ENCODE measurements at places on chromosomes 1 and 21.

DNA sequence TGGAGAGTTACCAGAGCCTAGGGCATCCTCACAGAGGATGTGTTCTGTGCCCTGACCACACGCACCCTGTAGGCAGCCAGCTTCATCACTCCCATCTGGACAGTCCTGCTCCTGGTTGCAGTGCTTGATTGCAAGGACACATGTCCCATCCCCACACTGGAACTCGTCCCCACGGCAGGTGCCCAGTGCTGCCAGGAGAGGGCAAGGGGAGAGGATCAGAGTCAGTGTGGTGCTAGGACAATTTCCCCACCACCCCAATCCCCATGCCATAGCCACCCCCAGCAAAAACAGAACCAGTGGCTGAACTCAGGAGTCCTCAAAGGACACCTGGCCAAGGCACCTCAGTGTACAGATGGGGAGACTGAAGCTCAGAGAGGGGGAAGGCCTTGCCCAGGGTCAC lies 37.2 kb upstream of the MAGOH start:
- no peak for DNase-seq

DNA sequence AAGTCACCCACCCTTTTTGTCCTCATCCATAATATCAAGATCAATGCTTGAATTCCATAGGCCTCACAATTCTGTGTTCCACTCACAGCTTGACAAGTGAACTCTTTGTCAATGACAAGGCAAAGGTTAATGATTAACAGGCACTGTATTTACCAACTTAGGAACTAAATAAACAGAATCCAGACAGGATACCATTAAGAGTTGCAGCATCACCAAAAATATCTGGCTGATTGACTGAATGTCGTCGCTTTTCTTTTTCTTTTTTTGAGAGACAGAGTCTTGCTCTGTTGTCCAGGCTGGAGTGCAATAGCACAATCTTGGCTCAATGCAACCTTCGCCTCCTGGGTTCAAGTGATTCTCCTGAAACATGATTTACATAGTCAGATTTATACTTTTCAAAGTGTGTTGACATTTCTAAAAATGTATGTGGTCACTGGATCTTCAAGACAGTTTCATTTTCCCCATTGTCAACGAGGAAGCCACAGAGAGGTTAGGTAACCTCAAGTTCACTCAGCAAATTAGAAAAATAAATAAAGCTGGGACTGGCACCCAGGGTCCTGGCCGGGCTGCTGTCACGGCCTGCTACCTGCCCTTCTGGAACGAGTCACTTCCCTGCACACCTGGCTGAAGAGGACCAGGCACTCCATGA lies 81.0 kb downstream of the PDE9A start:
- peak; percentile 39 for DNase-seq

DNA sequence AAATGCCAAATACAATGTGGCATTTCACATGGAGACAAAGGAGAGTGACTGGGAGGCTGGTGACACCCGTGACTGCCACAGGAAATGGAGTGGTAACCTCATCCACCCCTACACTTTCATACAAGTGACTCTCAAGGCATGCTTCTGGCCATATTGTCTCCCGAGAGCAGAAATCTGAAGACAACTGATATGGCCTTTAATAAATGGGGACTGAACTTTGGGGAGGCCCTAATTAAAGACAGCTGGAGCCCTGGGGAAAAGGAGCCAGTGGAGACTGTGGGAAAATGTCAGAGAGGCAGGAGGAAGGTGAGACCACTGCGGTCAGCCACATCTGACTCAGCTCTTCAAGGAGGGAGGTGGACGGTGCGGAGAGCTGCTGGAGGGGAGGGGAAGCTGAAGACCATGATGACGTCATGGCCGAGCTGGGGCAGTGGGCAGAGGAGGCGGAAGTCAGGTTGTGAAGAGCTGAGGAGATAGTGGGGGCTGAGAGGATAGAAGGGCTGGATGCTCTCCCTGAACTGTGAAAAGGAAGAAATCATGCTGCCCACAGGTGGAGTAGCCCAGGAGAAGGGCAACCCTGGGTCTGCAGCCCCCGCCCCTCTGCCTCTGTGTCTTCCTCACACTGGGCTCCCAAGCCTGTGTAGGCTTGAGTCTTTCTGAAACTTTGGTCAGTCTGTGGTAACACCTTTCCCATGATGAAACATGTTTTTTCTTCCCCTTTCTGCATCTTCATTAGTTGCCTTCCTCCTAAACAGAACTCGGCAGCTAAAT lies 14.0 kb upstream of the NCF2 start:
- peak; percentile 53 for DNase-seq

- DNase-seq = no peak
Observed at GRCh38 chr1:221944247-221944870, 202.5 kb upstream of the DUSP10 start.

DNA sequence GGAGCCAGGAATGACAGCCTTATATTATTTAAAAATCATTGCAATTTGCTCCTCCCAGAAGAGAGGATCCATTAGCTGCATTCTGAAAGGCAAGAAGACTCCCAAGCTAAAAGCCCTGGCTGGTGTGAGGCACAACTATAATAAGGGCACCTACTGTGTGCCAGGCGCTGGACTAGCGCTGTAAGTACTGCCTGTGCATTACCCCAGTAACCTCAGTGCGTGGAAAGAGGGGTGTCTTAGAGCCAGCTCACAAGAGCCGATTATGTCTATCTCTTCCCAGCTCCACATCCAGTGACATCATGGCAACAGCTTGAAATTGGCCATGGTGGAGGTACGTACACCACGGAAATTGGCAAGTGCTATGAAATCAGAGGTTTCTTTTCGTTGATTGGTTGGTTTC lies 141.7 kb upstream of the IRF2BP2 start:
- DNase-seq = no peak

DNA sequence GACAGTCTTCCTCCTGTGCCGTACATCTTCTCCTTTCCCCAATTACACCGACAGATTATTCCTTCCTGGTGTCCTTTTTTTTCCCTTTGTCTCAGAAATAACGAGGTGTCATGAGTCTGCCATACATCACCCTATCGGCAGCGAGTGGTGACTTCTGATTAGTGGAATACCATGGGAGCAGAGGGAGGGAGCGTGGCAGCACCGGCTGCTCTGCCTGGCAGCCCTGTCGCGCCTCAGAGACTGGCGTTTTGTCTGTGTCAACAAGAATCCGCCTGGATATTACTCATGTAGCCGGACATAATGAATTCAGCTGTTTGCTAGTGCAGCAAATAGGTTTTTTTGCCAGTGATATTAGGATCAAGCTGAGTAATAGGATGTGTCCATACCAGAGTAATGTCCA lies 51.8 kb downstream of the UTP25 start:
- peak; percentile 91 for DNase-seq

DNA sequence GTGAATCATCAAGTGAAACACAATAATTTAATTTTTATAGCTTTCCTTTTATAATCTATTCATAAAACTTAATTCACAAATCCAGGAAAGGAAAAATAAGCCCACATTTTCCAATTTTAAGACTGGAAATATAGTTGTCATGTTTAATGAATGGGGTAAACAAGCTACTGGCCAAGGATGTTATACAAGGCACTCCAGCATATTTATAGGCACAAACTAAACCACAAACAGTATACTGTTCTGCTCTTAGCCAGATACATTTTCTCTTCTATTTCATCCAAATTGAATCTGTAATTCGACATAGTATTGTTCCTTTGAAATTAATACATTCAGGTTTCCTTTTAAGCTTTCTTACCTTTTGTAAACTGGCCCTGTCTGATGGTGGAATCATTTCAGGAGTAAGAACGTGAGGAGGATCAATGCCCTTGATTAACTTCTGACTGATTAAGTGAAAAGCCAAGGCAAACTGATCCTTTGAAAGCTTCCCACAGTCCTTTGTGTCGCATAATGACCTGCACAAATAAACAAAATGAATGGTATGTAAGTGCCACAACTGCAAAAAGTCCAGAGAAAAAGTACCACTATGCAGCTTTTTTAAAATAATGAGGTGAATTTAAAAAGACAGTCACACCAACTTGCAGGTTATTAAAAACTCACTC lies 74.4 kb downstream of the EPS15 start:
- DNase-seq = no peak

DNA sequence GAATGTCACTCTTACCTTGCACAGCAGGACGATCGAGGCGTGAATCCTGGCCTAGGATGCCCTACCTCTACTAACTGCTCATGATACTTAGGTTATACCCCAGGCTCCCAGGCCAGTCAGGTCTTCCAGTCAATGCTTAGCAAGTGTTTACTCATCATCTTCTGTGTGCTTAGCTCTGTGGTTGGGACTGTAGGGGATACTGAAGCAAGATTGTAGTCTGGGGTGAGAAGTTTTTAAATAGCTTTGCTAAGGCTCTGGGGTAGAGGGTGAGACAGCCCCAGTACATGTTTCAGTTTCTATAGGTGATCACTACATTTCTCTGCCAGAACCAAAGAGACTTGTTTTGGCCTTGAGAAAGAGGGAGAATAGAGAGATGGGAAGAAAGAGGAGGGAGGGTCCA lies 250.8 kb upstream of the KIAA0040 start:
- no peak for DNase-seq

GRCh38 chr1:41226815-41227434 lies 15.2 kb downstream of the SCMH1 start:
- no peak for DNase-seq

GRCh38 chr1:184035719-184036516 lies 1.6 kb downstream of the COLGALT2 start:
- peak; percentile 2 for DNase-seq

GRCh38 chr1:62612770-62613169 lies 15.4 kb downstream of the ANGPTL3 start:
- no peak for DNase-seq

DNA sequence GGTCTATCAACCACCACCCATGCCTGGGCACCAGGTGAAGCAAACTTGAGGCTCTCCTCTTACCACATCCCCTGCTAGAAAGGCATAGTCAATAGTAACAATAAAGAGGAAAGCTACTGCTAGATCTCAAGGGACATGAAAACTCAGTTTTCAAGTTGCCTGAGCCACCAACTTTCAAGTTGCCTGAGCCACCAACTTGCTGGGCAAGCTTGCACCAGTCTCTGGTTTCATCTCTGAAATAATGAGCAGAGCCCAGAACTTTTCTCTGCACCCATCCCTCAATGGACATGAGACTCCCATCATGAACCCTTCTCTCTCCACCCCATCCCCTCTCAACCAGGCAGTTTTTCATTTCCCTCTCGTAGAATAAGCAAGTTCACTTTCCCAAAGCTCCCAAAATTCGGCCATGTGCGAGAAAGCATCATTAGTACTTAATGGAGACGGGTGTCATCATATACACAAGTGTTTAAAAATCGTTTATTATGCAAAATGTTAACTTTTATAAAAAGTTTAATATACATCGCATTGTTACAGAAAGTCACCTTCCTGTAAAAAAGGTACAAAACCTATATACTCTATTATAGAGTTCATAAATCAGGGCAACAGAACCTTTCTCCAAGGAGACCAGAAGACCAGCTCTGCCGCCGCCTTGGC lies 1.7 kb downstream of the ID3 start:
- DNase-seq = peak; percentile 9

DNA sequence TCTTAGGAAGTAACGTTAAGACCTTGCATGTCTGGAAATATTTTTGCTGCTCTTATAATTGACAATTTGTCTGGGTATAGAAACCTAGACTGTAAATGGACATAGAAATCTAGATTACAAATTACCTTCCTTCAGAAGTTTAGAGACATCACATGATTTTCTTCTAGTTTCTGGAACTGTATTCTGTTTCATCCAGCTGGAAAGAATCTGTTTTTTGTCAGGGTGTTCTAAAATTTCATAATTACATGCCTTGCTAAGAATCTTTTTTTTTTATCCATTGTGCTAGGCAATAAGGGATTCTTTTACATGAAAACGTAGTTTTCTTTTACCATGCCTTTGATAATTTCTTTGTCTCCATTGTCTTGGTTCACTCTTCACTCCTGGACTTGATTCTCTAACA lies 20.7 kb upstream of the S100A7 start:
- no peak for DNase-seq

DNA sequence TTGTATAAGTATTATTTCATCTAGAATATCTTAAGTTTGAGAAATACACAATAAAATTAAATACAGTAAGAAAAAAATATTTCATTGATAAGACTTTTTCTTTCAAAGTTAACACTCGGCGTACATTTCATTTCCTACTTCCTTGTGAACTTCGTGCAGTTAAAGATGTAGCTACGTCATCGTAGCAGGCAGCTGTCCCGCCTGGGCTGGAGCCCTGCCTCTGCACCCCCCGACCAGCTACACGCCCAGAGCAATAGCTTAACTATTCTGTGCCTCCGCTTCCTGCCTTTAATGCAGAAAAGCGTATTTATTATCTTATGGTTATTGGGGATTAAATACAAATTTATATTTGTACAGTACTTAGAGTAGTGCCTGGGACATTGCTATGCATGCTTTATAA lies 53.5 kb downstream of the CLSTN1 start:
- no peak for DNase-seq

DNA sequence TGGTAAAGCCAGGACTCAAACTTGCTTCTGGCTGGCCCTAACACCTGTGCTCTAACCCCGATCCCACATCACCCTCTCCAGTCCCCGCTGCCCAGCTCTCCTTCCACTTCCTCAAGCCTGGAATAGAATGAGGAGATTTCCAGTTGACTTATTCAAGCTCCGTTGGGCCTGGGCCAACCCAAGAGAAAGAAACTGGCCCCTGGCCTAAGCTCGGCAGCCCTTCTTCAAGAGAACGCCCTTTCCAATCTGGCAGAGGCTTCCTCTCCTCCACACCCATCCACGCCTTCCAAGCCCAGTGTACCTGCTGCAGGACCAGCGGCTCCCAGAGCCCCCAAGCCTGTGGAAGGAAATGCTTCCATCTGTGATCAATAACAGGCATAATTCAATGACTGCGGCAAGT lies 51.9 kb downstream of the LRRN2 start:
- no peak for DNase-seq

- no peak for DNase-seq
Observed at GRCh38 chr1:159827549-159827948, 876 bp downstream of the SLAMF8 start.

- DNase-seq = no peak
Observed at GRCh38 chr1:230185076-230186001, 118.3 kb downstream of the GALNT2 start.

GRCh38 chr1:83503153-83503552 lies 495.8 kb downstream of the TTLL7 start:
- DNase-seq = no peak

DNA sequence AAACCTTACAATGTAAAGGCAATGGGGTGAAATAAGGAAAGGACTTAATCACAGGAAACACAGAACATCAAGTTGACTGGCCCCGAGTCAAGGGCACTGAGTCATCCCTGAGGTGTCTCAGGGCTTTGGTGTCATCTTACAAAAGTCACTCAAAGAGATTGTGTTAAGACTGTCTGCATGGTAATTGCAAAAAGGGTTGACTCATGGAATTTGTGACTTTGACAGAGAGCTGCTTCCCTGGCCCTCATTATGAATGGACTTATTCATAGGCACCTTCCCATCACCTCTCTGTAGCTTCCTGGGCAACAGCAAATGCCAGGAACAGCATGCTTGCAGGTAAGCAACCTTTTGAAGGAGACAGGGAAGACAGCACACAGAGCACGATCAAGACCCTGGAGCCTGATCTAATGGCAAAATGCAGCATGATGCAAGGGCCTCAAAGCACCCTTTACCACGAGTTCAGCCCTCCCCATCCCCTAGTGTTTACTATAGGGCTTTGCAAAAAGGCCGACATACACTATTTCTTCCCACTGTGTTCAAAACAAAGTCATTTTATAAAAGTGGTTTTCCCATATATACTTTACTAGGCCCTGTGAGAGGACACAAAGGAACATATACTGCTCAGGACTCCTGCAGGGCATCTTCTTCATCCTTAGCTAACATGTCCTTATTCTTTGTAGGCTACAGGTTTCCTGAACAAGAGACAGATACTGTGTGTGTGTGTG lies 17.1 kb downstream of the ZP4 start:
- DNase-seq = peak; percentile 99
